Lung (tissue), 17 donors: ENCODE measurements at places on chromosomes 3 and 15.

DNA sequence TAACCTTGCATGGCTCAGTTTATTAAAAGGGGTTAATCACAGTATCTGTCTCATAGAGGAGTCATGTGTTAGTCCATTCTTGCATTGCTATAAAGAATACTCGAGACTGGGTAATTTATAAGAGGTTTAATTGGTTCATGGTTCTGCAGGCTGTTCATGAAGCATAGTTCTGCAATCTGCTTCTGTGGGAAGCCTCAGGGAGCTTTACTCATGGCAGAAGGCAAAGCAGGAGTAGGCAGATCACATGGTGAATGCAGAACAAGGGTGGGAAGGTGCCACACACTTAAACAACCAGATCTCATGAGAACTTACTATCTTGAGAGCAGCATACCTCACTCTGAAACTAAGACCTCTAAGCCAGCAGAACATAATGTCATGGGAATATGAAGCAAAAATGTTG lies 42.2 kb upstream of the PTX3 start:
- no peak for DNase-seq

DNA sequence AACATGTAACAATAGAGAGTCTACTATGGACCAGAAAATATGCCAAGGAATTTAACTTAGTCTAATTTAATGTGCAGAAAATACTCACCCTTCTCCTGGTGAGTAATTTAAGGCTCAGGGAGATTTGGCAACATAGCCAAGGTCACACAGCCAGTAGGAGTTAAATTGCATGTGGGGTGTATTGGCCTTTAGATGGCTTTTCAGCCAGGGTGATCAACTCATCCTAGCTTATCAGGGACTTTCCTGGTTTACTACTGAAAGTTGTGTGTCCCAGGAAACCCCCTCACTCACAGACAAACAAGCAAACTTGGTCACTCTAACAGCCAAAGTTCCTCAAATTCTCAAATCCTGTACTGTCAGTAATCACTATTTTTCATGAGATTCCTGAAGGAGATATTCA lies 2.6 kb upstream of the SLC9A9 start:
- no peak for DNase-seq

GRCh38 chr3:139295040-139295439 lies 48.8 kb upstream of the MRPS22 start:
- no peak for DNase-seq

DNA sequence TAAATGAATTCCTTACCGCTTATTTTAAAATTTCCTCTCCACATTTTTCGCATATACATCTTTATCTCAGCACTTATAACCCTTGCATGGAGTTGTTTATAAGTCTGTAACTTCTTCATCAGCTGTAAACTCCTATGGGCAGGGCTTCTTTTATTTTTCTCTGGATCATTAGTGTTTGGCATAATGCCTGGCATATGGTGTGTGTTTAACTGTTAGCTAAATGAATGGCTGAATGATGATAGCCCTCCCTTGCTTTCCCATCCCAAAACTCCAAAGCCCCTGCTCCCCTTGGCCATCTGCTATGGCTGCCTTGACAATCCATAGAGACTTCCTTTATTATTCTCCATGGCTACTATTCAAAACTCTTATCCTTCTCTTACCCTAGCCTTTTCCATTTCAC lies 48.1 kb upstream of the SEMA6D start:
- no peak for DNase-seq

- DNase-seq: no peak
These were observed 84.6 kb downstream of the ANO10 start for GRCh38 chr3:43537225-43537624.

DNA sequence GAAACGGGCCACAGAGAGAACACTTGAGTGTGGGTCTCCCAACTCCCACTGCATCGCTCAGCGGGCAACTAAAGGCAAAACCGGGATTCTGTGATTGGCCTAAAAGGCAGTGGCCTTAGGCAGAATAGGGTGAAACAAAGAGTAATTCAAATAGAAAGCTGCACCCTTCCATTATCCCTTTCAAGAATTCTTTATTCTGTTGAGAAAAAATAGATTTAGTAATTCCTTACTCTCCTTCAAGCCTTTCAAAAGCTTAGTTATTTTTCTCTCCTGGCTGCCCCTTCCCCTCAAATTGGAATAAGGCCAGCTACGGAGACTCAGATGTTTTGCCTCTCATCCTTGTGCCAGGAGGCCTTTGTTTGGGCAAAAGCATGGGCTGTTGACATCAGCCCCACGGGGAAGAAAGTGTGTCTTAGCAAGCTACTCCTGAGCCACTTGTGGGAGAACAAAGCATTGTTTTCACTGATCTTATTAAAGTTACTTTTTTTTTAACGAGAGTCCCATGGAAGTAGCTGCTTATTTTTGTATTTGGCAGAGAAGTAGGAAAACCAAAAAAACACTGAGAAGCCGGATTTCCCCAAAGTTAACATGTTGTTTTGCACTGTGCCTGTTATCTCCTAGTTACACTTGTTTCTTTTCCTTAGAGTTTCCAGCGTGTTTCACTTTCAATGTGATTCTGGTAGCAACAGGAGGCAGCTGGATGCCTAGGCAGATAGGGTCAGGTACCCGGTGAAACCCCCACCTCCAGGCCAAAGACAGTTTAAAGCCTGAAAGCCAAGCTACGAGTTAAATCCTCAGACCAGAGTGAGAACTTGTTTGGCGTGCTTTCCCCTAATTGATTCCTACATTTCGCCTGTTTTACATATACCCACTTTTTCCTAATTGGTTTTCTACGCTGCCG lies 2.2 kb downstream of the ST6GAL1 start:
- DNase-seq: peak; percentile 50

DNA sequence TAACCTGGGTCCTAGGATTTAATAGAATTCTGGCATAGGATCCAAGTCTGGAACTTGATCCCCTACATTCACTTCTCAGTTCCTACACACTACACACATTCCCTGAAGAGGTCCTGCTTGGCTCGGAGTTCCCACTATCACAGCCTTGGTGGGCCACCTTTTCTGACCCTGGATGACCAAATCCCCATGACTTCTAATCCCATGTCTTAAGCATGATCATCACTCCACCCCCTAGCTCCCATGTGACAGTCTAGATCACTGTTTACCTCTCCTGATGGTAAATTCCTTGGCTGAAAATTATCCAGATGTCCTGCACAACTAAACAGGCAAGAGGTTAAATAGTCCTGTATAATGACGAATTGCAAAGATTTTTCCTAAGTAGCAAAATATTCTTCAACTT lies 40.3 kb downstream of the DUT start:
- no peak for DNase-seq

DNA sequence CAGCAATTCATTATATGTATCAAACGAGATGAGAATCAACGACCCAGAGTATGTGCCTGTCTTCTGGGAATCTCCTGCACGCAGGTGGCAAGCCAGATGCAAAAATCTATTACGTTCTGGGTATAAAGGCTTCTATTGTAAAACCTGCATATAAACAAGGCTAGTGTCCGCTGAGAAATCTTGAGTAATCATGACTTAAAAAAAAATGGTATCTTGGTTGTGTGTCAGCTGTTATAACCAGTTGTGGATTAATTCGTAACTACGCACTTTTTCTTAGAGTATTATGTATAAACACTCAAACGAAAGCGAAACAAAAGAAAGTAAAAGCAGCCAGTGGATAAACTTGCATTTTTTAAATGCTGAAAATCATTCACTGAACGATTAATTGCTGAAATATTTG lies 509.1 kb downstream of the RSL24D1 start:
- no peak for DNase-seq
